AG04449 (cell line): ENCODE measurements at places on chromosomes 16 and 17.

GRCh38 chr16:52591934-52592592 is 45.1 kb upstream of the TOX3 start:
- no peak for DNase-seq

- no peak for DNase-seq
These were observed 1.5 kb downstream of the ITGAL start for GRCh38 chr16:30474074-30474452.

DNA sequence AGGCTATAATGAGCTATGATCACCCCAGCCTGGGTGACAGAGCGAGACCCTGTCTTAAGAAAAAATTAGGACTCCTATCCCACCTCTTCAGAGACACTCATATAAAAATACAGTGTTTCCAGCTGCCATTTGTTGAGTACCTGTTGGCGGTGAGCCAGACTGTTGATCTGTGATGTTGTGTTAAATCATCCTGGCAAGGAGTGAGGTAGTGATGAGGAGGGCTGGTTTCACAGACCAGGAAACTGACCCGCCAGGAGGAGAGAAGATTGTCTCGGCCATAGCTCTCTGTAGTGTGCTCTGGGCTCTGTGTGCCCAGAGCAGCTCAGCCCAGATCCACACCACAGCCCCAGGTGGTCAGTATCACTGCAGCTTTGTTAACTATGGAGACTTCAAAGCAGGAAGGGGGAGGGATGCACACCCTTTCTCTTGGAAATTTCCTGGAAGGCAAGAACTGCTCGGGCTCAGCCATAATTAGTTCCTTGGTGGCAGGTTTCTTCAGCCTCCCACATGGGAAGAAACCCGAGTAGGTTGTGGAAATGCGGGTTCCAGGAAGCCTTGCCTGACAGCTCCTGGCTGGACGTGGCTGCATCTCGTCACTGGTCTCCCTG is 343.0 kb downstream of the SNX29 start:
- no peak for DNase-seq

GRCh38 chr16:69796285-69797118 is 34.4 kb downstream of the WWP2 start:
- no peak for DNase-seq

- DNase-seq: no peak
These were observed 4.6 kb downstream of the UBTF start for GRCh38 chr17:44214896-44215295.

DNA sequence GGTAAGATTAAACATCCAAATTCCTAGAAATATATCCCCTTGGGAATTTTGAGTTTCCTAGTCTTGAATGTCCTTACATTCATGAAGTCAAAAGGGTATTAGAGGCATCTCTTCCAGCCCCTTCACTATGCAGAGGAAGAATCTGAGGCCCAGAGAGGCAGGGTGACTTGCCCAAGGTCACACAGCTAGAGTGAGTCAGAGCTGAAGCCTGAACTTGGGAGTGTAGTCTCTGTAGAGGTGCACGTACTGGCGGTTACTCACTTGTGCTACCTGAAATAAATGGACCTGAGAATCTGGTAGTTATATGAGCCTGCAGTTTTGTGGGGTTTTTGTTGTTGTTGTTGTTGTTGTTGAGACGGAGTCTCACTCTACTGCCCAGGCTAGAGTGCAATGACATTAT is 164.0 kb downstream of the XYLT1 start:
- no peak for DNase-seq
